ENCODE measurements at places on chromosomes 12 and 14.
A peak's percentile ranks its signal among the peaks of the same experiment; 100 is the strongest.

DNA sequence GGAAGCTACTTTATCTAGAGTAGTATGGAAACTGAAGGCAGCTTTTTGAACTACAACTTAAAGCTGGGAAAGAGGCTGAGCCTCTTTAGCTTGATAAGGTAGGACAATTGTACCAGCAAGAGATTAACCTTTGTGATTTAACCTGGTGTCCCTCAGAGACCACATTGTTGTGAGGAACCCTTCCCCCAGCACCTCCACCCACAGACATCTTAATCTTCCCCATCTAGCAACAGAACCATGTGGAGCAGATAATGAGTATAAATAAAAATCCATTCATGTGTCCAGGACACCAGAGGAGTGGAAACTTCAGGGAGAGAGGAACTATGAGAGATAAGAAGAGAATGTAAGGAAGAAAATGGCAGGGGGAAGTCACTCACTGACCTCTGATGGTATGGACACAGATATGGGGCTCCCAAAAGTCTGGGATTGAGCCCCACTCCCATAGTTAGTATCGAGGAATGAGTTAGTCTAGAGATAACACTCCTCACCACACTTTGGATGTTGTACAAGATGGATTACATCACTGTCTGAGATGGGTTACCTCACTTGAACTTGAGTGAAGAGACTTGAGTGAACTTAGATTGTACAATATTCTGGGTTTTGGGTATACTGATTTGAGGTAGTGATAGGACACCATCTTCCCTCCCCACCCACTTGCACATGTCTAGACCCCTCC, 33.9 kb upstream of the SLC38A2 start:
- no peak for DNase-seq

GRCh38 chr12:105698075-105698474, 367.6 kb downstream of the C12orf75 start:
- DNase-seq, result no peak

DNA sequence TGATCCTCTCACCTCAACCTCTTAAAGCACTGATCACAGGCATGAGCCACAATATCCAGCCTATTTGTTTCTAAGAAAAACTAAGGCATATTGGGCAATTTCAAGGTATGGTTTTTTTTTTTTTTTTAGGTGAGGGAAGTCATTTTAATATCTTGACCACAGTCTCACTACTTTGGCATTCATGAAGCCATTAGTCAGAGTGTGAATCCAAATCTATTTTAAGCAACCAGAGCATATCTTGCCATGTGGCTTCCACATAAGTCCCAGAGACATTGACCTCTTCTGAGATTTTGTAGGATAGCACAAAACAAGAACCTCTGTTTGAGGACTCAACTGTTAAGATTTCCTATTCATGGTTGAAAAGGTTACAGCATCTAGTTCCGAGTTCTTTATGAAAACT, 130.3 kb upstream of the RBM19 start:
- no peak for DNase-seq

GRCh38 chr14:101186544-101186943, 283.0 kb upstream of the RTL1 start:
- no peak for DNase-seq

GRCh38 chr14:102046337-102047278, 40.2 kb downstream of the HSP90AA1 start:
- DNase-seq, result peak; percentile 94

GRCh38 chr12:68953536-68953935, 20.6 kb upstream of the CPM start:
- DNase-seq, result no peak

DNA sequence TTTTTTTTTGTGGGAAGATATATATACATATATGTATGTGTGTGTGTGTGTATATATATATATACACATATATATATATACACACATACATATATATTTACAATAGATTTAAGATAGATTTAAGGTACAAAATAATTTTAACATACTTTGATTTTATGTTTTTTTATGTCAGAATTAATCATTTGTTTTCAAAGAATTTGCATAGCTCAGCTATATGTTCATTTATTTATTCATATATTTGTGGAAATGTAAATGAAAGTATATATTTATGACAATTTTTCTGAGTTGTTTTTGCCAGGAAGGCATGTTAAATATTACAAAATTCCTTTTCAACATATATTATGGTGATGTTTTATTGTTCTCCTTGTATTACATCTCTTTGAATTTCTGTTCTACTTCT, 887.4 kb upstream of the NOVA1 start:
- no peak for DNase-seq

- DNase-seq, result no peak
These were observed 7.7 kb upstream of the MEG3 start for GRCh38 chr14:100818221-100818699.

GRCh38 chr12:76158518-76159321, 74.2 kb upstream of the NAP1L1 start:
- no peak for DNase-seq

DNA sequence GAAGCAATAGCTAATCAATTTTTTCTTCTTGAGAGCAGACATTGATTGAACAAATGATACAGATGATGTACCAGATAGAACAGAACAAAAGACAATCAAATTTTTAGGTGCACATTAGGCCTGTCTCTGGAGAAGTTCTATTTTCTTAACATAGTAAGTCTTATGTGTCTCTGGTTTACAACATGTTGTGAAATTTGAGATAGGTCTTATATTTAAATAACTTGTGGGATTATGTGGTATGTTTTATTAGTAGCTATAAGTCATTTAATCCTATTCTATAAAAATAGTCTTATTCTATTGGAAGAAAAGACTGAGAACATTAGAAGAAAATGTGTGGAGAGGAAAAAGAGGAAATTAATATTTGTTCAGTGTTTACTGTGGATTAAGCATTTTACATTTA, 358.0 kb downstream of the ATP23 start:
- no peak for DNase-seq

- DNase-seq, result no peak
These were observed 48.2 kb upstream of the EEA1 start for GRCh38 chr12:92977326-92977725.

DNA sequence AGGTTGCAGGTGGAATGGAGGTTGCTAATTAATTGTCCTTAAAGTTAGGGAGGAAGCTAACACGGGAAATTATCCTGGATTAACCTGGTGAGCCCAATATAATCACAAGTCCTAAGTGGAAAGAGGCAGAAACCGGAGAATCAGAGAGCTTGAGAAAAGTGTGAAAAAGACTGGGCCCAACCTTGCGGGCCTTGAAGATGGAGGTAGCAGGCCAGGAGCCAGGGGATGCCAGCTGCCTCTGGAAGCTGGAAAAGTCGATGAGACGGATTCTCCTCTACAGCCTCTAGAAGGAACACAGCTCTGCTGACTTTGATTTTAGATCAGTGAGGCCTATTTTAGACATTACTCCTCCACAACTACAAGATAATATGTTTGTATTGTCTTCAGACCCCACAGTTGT, 2.1 kb downstream of the SDR9C7 start:
- peak; percentile 17 for DNase-seq

DNA sequence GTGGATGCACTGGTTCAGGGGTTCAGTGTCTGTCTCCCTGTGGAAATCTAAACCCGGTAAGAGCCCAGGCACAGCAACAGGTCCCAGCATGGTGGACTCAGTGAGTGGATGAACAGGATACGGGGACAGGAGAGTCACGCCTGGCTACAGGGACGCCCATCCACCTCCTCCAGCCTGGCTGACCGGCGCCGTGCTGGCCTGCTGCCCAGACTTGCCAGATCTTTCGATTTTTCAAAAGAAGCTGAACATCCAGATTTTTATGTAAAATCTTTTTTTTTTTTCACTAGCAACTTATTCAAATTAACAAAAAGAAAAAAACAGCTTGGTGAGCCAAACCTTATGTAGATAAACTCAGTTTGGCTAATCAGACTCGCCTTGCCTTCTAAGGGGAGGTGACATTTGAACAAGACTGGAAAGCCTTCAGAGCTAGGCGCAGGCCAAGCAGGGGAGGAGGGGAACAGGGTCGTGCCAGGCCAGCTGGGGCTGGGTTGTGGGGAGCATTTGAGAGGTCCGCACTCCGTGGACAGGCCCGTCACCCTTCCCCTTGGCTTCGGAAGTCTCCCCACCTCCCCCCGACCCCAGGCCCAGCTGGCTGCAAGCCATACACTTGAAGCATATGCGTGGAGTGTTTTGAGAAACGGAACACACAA, 87.8 kb upstream of the NCOR2 start:
- DNase-seq, result no peak

- no peak for DNase-seq
These were observed 520.1 kb downstream of the RMST start for GRCh38 chr12:97982684-97983083.

GRCh38 chr12:78756936-78757335, 107.6 kb upstream of the SYT1 start:
- DNase-seq, result no peak

- DNase-seq, result no peak
These were observed 4.3 kb upstream of the FKBP11 start for GRCh38 chr12:48929551-48929950.

DNA sequence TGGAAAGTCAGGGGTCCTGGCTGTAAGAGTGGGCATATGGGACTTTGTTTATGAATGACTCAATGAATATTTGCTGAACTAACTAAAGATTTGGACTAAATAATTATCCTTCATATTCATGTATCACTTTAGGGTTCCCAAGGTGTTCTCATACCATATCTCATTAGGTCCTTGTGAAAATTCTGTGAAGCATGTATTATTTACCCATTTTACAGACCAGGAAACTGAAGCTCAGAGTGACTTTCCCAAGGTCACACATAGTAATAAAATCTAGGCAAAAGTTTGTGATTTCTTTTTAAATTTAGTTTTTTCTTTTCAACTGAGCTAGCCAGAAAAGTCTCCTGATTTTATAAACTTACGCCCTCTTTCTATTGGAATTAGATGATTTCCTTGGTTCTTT, 9.4 kb downstream of the PDE1B start:
- DNase-seq, result no peak

- no peak for DNase-seq
These were observed 5.9 kb upstream of the CLEC4E start for GRCh38 chr12:8546591-8546990.

DNA sequence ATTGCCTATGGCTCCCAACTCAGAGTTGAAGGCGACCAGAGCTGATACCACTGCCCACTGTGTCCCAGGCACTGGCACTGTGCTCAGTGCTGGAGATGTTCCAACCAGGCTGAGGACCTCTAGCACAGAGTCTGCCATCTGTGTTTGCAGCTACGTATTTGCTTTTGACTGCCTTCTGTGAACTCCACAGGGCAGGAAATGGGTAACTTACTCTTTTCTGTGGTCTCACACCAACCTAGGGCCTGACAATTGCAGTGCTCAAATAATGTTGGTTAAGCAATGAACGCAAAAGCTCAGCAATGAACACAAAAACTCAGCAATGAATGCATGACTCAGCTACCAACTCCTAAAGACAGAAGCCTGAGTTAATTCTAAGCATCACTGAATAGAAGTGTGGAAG, 202.8 kb downstream of the NUAK1 start:
- DNase-seq, result no peak

DNA sequence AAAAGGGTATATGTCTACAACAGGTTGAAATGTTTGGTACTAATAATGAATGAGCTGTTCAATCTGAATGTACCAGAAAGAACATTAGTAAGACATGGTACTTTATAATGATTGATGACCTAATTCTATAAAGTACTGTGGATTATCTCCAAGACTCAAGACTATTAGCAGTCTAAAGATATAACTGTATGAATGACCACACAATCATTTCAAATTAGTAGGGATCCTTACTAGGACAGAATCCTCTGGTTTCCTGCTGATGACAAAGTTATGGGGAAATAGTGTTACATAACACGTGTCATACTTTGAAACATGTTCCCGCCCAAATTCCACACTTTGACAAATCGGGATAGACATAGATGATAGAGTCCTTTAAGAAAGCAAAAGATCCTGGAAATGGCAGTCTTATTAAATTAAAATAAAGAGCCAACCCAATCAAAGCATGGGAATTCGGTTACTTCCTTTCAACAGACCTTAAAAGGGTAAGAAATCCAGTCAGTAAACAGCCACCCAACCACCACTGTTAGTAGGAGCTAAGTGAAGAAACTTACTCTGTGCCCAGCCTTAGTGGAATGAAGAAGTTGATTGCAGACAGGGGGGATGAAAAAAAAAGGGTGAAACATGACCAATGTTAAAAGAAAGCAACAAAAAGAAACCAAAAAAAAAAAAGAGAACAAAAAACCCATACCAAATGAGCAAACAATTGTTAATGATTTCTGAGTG, 2.8 kb downstream of the VPS29 start:
- DNase-seq, result no peak

- DNase-seq, result no peak
These were observed 65.9 kb downstream of the PTPRQ start for GRCh38 chr12:80509781-80510556.

DNA sequence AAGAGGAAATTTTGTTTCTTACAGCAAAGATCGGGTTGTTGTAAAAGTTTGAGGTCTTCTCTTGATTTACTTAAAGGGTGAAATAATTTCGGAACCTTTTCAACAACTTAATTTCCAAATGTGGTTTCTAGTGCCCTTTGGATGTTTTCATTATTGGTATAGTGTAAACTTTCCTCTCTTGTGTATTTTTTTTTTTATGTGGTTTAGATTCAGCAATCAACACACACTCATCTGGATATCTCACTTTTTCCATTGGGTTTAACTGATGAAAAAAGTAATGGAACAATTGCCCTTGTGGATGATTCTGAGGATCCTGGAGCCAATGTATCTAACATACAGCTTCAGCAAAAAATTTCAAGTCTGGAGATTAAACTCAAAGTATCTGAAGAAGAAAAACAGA, 116.3 kb downstream of the CCDC91 start:
- no peak for DNase-seq

- DNase-seq, result no peak
These were observed 154.5 kb upstream of the FOXN3 start for GRCh38 chr14:89571491-89571890.

- no peak for DNase-seq
These were observed 5.7 kb upstream of the VTI1B start for GRCh38 chr14:67680121-67680602.

DNA sequence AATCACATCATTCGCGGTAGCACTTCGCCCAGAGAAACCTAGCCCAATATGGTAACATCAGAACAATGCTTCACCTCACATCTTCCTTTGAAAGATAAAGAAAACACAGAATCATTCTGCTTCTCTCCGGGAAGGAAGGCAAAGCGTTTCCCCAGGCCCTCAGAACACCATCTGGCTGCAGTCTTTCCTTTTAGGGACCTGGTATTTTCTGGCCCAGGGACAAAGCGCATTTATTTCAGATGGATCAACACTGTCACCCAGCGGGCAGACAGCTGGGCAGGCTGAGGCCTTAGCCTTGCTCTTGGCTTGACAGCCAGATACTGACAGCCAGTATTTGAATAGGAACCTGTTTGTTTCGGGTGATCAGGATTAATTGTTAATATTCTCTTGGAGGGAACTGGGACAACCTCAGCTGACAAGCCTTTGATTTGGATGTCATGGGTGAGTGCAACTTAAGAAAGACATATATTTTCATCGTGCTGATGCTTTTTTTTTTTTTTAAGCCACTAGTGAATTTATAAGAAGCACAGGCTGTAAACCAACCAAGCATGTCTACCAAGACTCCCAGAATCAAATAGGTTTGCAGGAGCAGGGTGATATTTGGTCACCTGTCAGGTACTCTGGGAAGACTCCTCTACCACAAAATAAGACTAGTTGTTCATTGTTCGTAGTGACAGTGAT, 118.9 kb downstream of the VEZT start:
- DNase-seq, result peak; percentile 84

All from coronary artery (tissue), 2 donors.